ENCODE measurements at places on chromosomes 6 and 20. TPM values are rescaled to one million over a fixed set of nuclear protein-coding genes. Genes with fewer than 3 reads are reported as not detected.

CYP39A1 gene
- total RNA-seq = 5.2 TPM

DZANK1 gene
- 3.3 TPM for total RNA-seq

HCRTR2 gene
- total RNA-seq = not detected

- DNase-seq = peak; percentile 53
Measured at GRCh38 chr6:38420207-38420606, 219.5 kb downstream of the BTBD9 start.

- no peak for DNase-seq
Measured at GRCh38 chr20:64048402-64049044, 916 bp downstream of the SOX18 start.

- DNase-seq = peak; percentile 87
Measured at GRCh38 chr6:52390361-52390727, 28.4 kb downstream of the PAQR8 start.

GRCh38 chr6:37168811-37169495 lies 999 bp upstream of the PIM1 start:
- DNase-seq = peak; percentile 81

GRCh38 chr6:46288835-46289234 lies 118.1 kb upstream of the ENPP5 start:
- DNase-seq = no peak

Measured in renal cortical epithelial cell (primary cell).